ENCODE measurements at places on chromosomes 4 and X.
A peak's percentile ranks its signal among the peaks of the same experiment; 100 is the strongest.

- DNase-seq = peak; percentile 3
These were observed 81.9 kb upstream of the QRFPR start for GRCh38 chr4:121462660-121463261.

GRCh38 chr4:75634951-75635350 is 4.6 kb upstream of the CDKL2 start:
- DNase-seq = no peak

GRCh38 chrX:100674705-100675104 is 30.7 kb downstream of the SRPX2 start:
- no peak for DNase-seq

GRCh38 chr4:131347816-131348215 is 1801.3 kb upstream of the PCDH10 start:
- DNase-seq = no peak

DNA sequence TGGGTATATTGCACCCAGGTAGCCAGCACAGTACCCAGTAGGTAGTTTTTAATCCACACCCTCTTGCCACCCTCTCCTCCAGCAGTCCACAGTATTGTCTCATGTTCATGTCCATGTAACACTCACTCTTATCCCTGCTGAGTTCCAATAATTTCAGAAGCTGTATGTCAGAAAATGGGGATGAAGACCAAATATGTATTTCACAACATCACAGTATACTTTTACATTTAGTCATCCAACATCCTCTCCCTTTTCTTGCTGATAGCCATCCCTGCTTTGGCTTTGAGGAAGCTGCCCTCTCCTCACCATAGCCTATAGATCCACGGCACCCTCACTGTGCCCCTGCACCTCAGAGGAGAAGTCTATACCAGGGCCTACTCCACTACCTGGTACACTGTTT is 126.0 kb upstream of the LDB2 start:
- DNase-seq = no peak

DNA sequence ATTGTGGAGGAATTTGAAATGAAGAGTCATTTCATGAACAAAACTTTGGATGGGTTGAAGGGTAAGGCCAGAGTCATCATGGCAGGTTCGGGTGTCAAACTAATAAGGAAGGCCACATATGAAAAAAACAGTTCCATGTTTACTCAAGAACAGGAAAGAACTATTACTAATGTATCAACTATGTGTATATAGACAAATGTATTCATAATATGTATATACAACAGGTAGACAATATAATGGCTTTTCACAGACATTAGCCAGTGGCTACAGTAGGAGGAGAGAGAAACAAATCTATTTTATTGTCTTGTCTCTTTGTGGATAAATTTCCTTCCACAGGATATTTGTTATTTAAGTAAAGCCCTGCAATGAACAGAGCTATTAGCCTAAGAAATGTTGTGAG is 101.1 kb downstream of the CBLL2 start:
- DNase-seq = no peak

DNA sequence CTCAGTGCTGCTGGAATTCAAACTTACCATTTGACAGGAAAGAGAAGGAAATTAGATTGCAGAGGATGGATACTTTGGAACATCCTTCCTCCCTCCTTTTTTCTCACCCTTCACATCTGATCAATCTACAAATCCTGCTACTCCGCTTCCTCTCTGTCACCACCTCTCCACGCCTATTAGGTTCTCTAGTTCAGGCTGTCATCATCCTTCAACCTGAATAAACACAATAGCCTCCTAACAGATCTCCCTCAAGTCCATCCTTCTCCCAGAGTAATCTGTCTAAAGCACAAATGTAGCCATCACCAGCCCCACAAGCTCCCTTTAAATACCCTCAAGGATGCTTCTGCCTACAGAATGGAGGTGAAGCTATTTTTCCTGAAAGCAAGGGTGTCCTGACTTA is 20.0 kb upstream of the SLAIN2 start:
- DNase-seq = no peak

- DNase-seq = no peak
These were observed 77.3 kb downstream of the SMIM20 start for GRCh38 chr4:25991340-25991739.

- no peak for DNase-seq
These were observed 84.0 kb downstream of the PHKA2 start for GRCh38 chrX:18899796-18900380.

DNA sequence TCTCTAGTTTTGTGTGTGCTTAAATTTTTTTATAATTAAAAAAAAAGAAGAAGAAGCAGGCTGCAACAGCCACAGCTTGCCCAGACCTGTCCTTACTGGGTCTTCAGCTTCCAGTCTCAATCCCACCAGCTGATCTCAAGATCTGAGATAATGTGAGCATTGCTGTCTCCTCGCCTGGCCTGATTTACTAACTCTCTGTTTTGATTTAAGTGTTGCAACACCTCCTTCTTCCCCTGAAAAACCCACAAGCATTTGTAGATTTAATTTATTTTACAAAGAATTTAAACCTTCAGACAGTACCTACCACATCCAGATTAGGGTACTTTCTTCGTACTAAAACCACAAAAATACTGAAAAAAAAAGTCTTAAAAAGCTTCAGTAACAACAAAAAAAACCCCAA is 38.0 kb downstream of the FAM241A start:
- no peak for DNase-seq

DNA sequence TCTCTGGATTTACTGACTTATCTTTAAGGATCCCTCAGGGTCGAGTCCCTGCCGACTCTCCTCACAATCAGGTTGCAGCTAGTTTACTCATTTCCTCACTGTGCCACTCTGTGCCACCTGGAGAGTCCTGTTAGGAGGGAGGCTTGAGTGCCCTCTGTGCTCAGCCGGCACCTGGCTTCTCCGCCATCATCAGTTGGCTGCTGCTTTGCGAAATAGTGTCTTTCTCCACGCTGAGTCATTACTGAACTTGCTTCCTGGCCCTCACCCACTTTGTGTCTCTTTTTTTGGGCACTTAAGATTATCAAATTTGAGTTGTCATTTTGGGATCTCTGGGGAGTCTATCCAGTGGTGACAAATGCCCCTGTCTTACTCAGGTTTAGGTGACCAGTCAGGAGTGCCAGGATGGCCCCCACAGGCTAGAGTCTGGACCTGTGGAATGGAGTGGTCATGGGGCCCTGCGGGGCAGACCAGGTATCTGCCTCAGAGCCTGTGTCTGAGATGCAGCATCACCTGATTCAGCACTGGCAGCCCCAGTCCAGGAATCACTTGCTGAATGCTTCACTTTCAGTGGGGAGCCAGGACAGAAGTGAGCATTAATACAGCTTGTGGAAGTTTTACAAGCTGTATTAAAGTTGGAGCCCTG is 37.7 kb downstream of the JADE1 start:
- DNase-seq = no peak

GRCh38 chrX:29155286-29155685 is 568.0 kb downstream of the IL1RAPL1 start:
- DNase-seq = no peak

DNA sequence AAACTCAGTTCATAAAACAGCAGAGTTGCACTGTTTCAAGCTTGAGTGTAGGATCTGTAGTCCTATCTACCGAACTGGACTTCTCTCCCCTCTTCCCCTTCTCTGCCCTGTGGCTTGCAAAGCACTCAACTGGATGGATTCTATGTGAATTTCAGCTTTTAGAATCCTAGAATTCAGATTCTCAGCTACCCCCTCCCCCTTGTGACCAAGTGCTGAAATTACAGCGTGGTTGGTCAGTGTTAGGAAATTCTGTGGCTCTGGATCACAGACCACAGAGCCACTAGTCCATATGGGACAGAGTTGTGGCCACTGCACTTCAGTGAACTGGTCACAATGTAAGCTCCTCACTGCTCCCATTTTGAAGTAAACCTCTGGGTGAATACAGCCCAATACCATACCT is 64.6 kb upstream of the TRPC5 start:
- DNase-seq = no peak

- DNase-seq = no peak
These were observed 390.8 kb downstream of the ADGRL3 start for GRCh38 chr4:61590881-61591280.

DNA sequence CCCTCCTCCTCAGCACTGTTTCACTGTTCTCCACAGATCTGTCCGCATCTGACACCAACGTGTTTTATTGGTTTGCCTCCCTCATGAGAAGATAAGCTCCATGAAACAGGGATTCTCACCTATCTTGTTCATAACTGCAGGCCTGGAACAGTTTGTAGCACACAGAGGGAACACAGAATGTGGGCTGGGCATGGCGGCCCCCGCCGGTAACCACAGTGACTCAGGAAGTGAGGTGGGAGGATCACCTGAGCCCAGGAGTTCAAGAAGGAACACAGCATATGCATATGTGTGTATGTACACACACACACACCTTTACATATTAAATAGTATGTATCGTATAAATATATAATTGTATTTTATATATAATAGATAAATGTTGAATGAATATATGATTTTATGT is 168.6 kb downstream of the AFAP1 start:
- DNase-seq = no peak

DNA sequence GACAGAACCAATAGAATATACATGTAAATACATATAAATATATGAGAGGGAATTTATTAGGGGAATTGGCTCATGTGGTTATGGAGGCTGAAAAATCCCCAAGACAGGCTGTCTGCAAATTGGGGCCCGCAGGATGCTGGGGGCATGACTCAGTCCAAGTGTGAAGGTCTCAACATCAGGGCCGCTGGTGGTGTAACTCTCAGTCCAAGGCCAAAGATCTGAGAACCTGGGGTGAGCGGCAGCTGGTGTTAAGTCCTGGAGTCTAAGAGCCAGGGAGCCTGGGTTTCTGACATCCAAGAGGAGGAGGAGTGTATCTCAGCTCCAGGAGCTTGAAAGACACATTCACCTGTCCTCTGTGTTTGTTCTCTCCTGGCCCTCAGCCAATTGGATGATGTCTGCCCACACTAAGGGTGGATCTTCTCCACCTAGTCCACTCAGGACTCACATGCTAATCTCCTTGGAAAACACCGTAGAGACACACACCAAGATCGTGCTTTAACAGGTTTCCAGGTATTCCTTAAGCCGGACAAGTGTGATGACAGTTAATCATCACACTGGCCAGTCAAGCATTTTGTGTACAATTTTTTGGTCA is 28.9 kb downstream of the TIGD2 start:
- DNase-seq = no peak

DNA sequence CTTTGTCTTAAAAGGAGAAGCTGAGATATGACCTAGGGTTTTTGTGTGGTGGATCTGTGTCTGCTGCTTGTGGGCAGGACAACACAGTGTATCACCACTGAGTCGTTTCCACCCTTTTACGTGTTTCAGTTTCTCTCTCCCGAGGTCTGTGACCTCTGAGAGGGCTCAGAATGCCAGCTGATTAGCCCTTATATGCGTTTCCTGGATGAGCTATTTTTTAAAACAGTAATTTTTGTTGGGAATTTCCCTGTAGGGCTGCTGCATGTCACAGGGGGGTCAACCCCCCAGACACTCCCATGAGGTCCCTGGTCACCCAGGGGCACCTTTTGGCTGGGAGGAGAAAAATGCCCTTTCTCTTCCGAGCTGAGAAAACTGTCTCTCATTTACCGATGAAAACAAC is 170.4 kb upstream of the CASK start:
- DNase-seq = no peak

GRCh38 chrX:99461223-99461622 is 948.9 kb downstream of the PCDH19 start:
- no peak for DNase-seq

DNA sequence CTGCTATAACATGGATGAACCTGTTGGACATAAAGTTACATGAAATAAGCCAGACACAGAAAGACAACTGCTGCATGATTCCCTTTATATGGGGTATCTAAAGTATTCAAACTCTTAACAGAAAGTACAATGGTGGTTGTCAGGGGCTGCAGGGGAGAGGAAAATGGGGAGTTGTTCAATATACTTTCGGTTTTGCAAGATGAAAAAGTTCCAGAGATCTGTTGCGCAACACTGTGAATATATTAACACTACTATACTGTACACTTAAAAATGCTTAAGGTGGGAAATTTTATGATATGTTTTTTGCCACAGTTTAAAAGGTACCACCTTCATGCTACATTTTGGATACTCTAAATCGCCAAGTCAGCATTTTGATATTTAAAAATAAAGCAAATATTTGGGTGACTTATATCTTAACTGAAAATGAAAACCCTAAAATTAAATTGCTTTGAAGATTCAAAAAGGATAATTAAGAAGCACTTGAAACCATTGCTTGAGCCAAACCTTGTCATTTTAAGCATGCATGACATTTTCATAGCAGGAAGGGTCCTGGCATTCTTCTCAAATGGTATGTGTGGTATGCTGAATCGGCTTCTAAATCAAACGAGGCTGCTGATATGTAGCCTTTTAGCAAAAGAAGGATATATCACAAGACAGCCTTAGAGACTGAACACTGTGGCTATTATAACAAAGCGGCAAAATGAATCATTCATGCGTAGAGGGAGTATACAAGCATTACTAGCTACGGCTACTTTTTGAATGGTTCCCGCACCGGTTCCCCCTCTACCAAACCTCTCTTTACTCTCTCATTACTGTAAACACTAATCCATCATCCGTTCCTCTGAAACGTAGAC is 607.1 kb upstream of the DIPK2B start:
- DNase-seq = no peak

DNA sequence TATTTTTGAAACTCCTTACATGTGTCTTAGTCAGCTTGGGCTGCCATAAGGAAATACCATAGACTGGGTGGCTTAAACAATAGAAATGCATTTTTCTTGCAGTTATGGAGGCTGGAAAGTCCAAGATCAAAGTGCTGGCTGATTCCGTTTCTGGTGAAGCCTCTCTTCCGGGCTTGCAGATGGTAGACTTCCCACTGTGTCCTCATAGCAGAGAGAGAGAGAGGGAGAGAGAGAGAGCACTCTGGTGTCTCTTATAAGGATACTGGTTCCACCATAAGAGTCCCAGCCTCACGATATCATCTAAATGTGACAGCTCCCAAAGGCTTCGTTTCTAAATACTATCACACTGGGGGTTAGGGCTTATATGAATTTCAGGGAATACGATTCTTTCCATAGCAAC is 39.7 kb downstream of the ENPEP start:
- DNase-seq = no peak

- no peak for DNase-seq
These were observed 1682.3 kb upstream of the TENM3 start for GRCh38 chr4:180560896-180561295.

GRCh38 chrX:38279188-38279587 is 48.1 kb downstream of the RPGR start:
- DNase-seq = no peak

GRCh38 chr4:59238212-59238611 is 1961.9 kb upstream of the ADGRL3 start:
- DNase-seq = no peak

DNA sequence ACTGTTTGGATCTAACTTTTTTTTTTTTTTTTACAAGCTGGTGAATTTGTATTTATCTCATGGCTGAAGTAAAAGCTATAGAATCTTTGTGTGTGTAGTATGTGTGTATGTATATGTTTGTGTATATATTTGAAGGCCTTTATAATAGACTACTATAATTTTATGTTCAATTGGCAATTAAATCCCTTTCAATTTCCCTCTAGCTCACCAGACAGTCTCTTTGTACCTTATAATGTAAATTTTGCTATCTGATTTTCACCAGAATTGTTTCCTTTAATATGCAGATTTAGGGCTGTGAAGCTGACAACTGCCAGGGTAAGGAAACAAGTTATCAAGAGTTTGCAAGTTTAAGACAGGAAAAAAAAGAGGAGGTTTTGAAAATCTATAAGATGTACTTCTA is 33.1 kb upstream of the MTMR8 start:
- DNase-seq = no peak

All from NCI-H1436 treated with DMSO at 0.1 percent for 48 hours (cell line).